ENCODE measurements at places on chromosomes 6 and 20.

GRCh38 chr6:127566651-127567050 lies 10.3 kb upstream of the C6orf58 start:
- DNase-seq = no peak

DNA sequence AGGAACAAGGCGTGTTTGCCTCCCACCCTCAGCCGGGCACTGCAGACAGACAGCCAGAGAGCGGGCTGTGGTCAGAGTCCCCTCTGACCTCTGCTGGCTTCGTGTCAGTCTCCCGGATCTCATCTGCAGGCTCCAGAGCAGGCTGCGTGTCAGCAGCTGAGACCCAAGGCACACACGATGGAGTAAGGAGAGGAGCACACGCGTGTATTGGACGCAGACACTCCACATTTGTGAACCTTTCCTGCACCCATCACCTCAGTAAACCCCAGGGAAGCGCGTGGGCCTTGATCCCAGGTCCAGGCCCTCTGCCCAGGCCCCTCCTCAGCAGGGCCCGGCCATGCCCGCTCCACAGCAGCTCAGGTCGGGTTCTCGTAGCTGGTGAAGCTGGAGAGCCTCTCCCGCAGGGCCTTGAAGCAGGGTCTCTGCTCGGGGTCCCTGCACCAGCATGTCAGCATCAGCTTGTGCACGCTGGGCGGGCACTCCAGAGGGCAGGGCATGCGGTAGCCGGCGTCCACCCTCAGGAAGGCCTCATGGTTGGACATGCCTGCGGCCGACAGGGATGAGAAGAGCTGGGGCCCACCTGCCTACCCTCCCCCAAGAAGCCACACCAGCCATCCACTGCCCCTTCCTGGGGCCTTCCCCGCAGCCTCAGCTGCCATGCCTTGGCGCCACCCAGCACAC lies 7.9 kb downstream of the PTK6 start:
- DNase-seq = no peak

DNA sequence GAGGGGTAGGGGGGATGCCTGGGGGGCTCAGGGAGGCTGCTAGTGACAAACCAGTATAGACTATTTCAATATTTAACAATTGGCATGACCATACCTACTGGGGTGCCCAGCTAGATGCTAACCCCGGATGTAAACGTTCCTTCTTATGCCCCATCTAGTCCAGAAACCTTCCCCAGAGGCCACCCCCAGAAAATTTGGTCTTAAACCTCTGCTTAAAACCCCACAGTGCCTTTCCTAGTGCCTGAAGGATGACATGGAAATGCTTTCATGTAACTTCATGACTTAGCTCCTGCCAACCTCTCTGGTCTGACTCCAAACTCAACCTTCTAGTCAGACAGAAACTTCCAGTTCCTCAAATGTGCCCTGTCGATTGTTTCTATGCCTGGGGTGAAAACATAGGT lies 52.0 kb downstream of the JPH2 start:
- DNase-seq = no peak

- DNase-seq = no peak
Observed at GRCh38 chr6:31462964-31463870, 34.7 kb upstream of the MICB start.

- DNase-seq = no peak
Observed at GRCh38 chr20:47127999-47128398, 228.5 kb downstream of the ZMYND8 start.
